Stimulated activated CD4-positive, alpha-beta T cell treated with anti-CD3 and anti-CD28 coated beads, TNF-alpha, amount 100 ng/mL, for 1 hour (primary cell): ENCODE measurements at places on chromosomes 1 and 21.

DNA sequence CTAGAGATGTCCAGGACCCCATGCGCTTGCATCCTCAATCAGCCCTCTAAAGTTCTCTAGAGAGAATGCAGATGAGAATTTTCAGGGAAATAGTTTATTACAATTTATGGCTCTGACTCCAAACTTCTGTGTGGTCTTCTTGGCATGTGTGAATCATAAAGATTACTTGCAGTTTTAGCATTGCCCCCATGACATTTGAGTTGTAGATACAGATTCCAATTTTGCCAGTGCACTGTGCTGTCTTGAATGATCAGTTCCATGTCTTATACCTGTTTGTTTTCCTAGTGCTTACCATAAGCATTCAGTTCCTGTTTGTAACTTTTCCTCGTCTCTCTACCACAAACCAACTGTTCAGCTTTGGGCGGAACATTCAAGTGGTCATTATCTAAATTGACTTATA lies 4.8 kb downstream of the KRTAP21-3 start:
- DNase-seq: no peak

- no peak for DNase-seq
These were observed 587.9 kb downstream of the ADGRL2 start for GRCh38 chr1:82388679-82389078.

- no peak for DNase-seq
These were observed 18.5 kb upstream of the S100A7 start for GRCh38 chr1:153478692-153479618.

DNA sequence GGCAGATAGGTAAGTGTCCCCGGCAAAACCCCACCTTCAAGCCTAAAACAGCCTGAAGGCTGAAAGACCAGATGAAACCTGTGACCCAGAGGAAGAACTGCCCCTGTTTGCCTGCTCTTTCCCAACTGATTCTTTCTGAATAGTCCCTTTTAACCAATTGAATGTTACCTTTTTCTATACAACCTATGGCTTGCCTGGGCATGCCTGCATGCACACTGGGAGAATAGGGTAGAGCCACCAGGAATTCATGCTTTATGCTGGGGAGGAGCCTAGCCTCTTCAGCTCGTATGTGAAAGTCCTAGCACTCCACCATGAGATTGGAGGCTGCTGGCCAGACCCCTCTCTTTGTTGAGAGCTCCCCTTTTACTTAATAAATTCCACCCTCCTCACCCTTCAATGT lies 340.0 kb downstream of the PTBP2 start:
- no peak for DNase-seq

DNA sequence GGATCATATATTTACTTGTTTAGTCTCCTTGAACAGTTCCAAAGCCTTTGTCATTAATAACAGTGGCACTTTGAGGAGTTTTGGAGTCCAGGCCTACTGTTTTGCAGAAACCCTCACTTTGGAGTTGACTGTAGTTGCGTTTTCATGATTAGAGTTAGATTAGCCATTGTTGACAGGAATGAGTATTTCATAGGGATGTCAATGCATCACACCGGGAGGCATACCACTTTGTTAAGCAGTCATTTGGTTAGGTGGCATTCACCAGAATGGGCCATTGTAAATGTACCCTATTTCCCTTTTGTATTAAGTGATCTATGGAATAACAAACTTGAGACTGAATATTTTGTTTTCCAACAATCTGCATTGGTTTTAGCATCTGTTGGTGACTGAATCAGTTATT lies 11.8 kb downstream of the MRPS6 start:
- no peak for DNase-seq

GRCh38 chr21:45578176-45578801 lies 36.0 kb upstream of the SLC19A1 start:
- no peak for DNase-seq

GRCh38 chr1:41728403-41729202 lies 190.1 kb downstream of the HIVEP3 start:
- DNase-seq: no peak
